ENCODE measurements at places on chromosomes 5 and 9.

GRCh38 chr5:136034984-136035383, 6.2 kb downstream of the TGFBI start:
- DNase-seq, result no peak

DNA sequence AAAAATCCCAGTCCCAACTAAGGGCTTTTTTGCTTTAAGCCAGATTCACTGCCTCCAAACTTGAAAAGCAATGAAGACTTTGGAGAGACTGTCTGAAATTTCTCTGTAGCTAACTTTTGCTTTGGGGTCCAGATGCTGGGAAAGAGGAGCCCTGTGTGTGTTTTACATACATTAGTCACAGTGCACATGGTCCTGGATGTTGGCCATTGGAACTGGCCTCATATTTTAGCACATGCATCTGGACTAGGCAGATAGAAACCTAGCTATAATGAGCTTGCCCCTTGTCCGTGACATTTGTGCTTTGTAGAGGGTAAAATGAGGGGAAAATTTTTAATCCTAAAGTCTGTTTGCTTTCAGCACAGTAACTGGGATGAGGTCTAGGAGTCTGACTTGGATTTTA, 421.7 kb downstream of the CDK5RAP2 start:
- DNase-seq, result no peak

DNA sequence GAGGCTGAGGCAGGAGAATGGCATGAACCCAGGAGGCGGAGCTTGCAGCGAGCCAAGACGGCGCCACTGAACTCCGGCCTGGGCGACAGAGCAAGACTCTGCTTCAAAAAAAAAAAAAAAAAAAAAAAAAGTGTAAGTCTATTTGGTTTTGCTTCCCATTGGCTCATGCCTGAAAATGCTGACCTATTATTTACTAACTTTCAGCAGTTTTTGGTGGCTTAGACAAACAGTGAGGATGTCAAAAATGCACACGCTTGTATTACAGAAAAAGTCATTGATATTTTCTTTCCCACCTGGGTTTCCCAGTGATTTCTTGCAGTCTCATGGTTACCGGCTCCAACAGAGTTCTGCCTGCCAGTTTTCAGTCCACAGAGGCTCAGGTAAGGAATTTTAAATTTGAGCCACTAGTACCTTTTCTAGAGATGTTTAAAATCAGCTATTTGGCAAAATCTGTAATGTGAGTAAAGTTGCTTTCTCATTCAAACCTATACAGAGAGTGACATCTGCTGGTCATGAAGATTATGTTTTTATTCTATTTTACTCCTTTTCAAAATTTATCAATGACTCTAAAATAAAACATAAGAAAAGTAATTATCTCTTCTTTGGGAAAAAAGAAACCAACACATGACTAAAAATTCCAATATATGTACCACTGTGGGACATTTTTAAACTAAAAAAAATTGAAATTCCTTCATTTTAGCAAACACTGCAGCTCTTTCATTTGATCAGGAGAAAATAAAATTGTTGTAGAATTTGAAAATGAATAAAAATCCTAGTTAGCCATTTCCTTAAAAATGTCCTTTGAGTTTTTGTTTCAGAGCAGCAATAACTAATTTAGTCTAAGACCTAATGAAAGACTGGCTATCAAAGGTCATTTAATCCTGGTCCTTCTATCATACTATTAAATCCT, 8.8 kb downstream of the FAM200C start:
- DNase-seq, result no peak

- no peak for DNase-seq
These were observed 60.5 kb upstream of the EDIL3 start for GRCh38 chr5:84445049-84445685.

GRCh38 chr5:4954048-4954447, 186.1 kb upstream of the ADAMTS16 start:
- DNase-seq, result no peak

- DNase-seq, result no peak
These were observed 148.7 kb downstream of the RFK start for GRCh38 chr9:76245518-76245917.

DNA sequence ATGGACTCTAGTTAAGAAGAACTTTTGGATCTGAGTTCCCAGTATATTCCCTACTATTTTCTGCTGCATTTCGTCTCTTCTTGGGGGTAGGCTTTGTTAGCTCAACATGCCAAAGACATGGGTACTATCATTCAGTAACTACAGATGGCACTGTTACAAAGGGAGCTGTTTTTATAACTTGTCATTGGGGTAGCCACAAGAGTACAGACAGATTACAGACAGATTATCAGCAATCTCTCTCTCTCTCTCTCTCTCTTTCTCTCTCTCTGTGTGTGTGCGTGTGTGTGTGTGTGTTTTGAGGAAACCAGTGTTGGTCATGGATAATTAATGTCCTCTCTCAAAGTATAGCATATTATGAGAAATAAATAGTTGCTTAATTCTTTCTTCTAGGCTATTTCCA, 116.1 kb downstream of the WDR70 start:
- no peak for DNase-seq

DNA sequence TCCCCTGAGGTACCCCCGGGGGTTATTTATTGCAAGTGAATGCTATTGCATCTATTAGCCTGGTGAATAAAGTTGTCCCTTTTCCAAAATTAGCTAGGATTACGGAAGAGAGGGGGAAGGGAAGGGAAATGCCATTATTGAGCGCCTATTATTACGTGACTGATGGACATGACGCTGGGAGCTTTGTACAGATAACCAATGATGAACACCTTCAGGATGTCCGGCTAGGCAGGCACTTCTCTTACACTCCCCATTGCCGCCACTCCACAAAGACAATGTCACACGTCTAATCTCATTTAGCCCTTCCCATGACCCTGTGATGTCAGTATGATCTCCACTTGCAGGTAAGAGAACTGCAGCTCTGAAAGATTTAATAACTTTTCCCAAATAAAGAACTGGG, 9.4 kb downstream of the GABRP start:
- DNase-seq, result no peak

- DNase-seq, result no peak
These were observed 107.5 kb upstream of the TLR4 start for GRCh38 chr9:117596678-117597077.

- no peak for DNase-seq
These were observed 74.4 kb downstream of the SLC28A3 start for GRCh38 chr9:84266087-84266561.

GRCh38 chr9:18461496-18461895, 12.5 kb upstream of the ADAMTSL1 start:
- DNase-seq, result no peak

DNA sequence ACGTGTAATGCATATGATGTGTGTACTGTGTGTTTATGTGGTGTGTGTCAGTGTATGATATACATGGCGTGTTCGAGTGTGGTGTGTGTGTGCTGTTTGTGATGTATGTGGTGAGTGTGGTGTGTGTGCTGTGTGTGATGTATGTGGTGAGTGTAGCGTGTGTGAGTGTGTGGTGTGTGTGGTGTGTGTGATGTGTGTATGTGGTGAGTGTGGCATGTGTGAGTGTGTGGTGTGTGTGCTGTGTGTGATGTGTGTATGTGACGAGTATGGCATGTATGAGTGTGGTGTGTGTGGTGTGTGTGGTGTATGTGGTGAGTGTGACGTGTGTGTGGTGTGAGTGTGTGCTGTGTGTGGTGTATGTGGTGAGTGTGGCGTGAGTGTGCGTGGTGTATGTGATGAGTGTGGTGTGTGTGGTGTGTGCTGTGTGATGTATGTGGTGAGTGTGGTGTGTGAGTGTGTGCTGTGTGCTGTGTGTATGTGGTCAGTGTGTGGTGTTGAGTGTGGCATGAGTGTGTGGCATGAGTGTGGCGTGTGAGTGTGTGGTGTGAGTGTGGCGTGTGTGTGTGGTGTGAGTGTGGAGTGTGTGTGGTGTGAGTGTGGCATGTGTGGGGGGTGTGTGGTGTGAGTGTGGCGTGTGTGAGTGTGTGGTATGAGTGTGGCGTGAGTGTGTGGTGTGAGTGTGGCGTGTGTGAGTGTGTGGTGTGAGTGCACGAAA, 56.8 kb upstream of the CKS2 start:
- no peak for DNase-seq

GRCh38 chr5:143435210-143435657, 31.7 kb upstream of the NR3C1 start:
- no peak for DNase-seq

DNA sequence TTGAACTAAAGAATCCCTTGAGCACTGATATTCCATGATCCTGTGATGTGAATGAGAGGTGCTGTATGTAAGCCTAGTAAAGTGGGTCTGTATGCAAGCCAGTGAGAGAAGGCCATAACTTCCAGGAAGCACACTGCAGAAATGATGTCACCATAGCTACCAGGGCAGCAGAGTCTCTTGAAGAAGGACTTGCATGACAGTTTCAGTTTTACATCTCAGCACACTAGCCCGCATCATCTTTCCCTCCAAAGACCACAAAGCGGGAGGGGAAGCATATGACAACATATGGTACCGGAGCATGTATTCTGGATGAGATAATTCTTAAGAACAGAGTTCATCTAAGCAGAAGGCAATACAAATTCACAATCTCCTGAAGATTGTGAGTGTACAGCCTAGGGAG, 37.6 kb upstream of the MAST4 start:
- DNase-seq, result no peak

DNA sequence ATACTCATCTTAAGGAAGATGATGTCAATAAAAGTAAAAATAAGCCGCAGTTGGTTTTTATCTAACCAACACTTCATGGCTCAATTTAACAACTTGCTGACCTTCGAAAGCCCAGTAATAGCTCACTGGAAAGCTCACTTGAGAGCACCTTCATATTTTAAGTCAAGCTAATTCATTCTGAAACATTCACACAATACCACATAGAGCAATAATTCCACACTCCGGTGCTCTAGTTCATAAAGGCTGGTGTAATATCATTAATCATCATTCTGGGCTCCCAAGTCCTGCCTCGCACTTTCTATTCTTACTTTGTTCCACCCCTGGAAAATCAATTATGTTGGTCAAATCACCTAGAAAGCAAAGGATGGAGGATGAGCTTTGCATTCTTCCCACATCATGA, 74.4 kb downstream of the ELAVL2 start:
- DNase-seq, result no peak

GRCh38 chr5:154276973-154277331, 86.4 kb downstream of the GALNT10 start:
- DNase-seq, result no peak

DNA sequence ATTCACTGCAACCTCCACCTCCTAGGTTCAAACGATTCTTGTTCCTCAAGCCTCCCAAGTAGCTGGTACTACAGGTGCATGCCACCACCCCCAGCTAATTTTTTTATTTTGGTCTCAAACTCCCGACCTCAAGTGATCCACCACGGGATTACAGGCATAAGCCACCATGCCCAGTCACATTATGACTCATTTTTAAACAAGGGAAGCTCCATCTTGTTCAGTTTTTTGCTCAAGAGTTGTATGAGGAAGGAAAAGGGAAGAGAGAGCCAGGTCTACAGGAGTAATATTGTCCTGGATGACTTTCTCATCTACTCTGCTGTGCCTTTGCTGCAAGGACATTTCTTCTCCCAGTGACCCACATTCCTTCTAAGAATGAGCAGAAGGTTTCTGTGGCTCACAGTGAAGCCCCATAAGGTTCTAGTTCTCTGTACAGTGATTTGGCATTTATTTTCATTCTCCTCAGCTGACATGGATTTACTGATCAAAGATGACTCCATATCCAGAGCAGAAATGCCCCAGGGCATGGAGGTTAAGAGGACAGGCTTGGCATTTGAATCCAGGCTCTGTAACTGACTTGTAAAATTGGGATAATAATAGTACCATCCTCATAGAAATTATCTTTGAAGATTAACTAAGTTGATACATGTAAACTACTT, 153.5 kb downstream of the CDH6 start:
- no peak for DNase-seq

DNA sequence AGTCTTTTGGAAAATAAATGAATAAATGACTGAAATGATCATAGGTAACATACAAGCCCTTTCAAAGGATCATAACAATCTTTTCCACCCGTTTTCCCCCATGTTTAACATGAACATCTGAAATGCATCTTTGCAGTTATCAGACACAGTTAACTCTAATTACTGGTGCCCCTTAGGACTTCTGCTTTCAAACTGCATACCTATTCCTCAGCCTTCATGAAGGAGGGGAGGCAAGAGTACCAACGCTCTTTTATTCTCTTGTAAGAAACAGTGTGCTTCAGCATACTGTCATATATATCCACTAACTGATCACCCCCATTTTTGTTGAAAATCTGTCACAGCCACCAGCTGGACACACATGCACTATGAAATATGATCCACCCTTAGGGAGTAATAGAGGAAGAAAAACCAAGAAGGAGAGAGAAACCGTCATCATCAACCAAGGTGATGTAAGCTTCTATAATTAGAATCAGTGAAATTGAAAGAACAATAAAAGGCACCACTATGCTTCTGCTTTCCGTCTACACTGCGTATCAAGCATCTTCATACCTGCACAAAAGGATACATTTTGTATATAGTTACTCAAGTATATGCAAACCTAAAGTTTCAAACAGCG, 98.7 kb downstream of the RAPGEF6 start:
- no peak for DNase-seq

- DNase-seq, result no peak
These were observed 2.6 kb downstream of the EBF1 start for GRCh38 chr5:159096924-159097783.

DNA sequence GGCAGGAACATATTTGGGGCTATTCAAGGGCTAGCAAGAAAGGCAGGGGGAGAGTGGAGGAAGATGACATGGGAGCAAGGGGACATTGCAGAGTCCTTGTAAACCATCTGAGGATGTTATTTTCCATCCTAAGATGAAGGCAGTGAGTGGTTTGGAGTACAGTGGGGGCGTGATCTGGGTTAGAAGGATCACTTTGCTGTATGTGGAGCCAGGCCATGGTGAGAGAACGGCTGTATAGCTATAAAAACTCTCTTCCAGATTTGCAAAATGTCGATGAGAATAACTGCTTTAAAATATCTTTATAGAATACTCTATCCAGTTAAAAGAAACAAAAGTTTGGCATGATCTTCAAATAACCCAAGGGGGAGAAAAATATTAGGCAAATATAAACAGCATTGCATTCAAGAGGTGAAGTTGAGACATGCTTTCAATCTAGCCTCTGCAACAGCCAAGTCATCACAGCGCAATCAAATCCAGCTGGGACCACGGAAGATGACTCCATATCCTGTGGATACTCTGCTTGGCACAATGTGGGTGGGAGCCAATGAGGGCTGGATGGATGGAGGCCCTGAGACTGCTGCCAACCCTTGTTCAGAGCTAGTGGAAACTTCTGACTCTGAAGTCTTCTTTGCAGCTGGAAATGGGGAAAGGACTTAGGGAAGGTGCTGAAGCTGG, 111.5 kb upstream of the BASP1 start:
- DNase-seq, result no peak

GRCh38 chr5:122142480-122143164, 13.3 kb downstream of the ZNF474 start:
- no peak for DNase-seq

DNA sequence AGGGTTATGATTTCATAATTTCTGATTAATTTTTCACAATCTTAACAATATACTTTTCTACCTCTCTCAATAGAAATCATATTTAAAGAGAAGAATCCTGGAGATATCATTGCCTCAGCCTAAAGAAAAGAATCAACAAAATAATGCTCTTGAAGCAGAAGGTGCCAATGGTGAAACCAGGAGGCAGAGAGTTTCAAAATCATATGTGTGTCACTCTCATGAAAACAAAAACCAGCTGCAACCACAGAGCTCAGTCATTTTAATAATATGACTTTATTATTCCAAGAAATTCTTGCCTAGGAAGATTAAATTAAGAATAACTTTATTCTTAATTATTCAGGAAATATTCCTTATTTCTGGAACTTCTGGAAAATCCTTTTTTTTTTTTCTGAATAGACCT, 266.8 kb upstream of the ACTBL2 start:
- no peak for DNase-seq

GRCh38 chr5:112935675-112936074, 13.6 kb upstream of the REEP5 start:
- no peak for DNase-seq

All from stimulated activated CD8-positive, alpha-beta memory T cell treated with anti-CD3 and anti-CD28 coated beads, Interleukin-12 subunit alpha, Interleukin-12 subunit beta, amount 100 ng/mL, for 4 hours (primary cell).